ENCODE measurements at places on chromosomes 5 and 9.

GRCh38 chr9:116608064-116608463 is 79.0 kb upstream of the TRIM32 start:
- no peak for DNase-seq

GRCh38 chr9:91732187-91733005 is 217.6 kb downstream of the ROR2 start:
- no peak for DNase-seq

DNA sequence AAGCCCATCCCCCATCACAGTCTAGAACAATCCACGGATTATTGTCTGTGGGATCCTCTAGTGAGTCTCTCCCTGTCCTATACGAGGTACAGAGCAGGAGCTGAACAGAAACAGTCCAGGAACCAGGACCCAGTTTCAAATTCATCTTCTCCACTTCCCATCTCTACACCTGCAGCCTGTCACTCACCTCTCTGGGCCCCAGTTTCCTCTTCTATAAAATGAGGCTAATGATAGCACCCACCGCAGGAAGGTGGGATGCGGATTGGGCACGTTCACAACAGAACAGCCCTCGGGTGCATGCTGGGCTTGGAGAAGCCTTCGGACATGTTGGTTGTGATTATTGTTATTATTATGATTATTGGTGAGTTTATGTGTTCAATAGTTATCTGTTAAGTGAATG is 78.5 kb downstream of the ANKRD33B start:
- no peak for DNase-seq

DNA sequence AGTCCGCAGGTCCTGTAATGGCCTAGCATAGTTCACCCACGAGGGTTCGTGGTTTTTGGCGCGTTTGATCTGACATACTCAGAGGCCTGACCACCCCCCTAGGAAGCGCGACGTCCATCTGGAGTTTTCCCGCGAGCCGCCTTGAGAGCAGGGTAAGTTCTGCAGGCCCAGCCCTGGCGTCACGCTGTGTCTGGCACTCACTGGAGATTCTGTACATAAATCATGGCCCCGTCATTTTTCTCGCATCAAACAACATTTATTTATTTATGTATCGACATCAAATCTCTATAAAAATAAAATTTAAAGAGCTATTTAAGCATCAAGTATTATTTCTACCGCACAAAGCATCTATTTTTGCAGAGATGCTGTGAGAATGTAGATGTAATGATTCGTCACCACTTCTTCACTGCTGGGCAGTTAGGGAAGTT is 437 bp upstream of the TRIM41 start:
- no peak for DNase-seq

DNA sequence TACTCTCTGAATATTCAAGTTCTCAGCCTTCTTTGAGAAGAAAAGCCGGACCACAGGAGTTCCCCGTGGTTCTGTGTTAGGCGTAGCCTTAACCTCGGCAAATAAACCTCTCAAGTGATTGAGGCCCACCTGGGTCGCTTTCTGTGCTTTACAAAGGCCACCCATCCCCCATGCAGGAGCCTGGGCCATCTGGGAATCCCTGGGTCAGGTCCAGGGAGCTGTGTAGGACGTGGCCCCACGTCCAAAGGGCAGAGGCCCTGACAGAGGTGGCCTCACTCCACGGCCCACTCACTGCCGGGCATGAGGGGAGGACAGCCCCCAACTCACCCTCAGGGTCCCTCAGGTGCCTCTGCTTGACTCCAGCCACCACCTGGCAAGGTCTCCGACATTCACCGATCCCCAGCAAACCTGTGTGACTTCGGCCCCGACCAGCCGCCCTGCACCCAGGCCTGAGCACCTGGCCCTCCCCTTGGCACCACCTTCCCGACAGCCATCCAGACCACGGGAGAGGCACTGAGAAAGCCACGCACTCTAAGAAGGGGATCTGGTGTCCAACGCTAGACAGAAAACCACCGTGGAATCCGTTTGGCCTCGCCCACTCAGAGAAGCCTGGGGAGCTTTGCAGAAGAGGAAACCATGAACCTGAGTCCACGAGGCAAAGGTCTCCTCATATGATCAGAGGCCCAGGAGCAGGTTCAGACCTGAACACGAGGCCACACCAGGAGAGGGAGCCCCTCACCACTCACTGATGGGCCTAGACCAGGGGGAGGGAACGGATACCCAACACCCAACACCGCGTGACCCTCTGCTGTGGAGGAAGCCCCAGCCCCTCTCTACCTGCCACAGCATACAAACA is 4.5 kb downstream of the SLC12A7 start:
- no peak for DNase-seq

DNA sequence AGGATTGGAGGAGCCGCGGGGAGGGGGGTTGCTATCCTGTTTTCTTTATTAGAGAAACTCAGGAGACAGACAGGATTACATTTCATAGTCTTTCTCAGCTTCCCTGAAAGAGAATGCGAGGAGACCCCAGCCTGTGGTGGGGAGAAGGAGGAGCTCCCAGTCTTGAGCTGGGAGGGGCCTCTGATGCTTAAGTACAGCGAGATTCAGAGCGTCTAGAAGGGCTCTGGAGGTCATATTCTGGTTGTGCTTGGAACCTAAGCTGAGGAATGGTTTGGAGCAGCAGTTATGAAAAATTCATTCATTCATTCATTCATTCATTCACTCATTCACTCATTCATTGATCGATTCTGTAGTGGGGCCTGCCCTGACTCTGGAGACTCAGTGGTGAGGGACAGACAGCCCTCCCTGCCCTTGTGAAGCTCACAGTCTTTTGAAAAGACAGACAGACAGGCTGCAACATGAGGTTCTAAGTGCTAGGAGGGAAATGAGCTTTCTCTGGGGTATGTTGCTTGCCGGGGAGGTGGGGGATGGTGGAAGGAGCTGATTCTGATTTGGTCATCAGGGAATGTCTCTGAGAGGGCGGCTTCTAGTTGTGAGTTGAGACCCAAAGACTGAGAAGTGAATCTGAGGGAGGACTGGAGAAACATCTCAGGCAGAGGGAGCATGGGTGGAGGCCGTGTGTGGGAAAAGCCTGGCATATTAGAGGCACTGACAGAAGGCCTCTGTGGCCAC is 2.5 kb upstream of the SPRY4 start:
- DNase-seq = no peak

- no peak for DNase-seq
These were observed 6.7 kb downstream of the KCNIP1 start for GRCh38 chr5:170510559-170510958.

DNA sequence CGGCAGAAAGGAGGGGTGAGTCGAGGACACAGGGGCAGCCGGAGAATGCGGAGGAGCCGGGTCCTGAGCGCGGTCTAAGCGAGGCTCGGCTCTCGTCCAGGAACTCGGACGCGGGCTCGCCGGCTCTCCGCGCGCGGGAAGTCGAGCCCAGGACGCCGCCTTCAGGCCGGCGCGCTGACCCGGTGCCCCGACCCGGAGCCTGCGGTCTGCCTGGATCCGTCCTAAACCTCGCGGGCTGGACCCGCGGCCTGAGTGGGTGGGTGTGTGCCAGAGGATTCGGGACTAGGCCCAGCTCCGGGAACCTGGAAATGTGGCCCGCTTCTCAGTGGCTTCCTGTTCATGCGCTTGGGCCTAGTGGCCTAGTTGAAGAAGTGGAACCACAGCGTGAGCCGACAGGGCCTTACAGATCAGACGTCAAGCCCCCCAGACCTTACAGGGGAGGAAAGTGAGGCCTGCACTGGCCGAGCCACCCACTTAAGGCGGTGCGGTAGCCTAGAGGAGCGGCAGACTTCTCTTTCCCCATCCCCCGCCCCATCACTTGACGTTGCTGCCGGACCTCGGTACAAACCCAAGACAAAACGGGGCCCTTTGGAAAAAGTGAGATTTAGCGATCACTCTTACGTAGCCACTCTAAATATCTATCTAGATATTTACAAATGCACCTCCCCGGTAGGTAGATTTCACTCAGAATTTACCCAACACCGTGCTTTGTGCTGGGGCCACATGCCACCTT is 1.2 kb downstream of the CDKN2B-AS1 start:
- DNase-seq = no peak

DNA sequence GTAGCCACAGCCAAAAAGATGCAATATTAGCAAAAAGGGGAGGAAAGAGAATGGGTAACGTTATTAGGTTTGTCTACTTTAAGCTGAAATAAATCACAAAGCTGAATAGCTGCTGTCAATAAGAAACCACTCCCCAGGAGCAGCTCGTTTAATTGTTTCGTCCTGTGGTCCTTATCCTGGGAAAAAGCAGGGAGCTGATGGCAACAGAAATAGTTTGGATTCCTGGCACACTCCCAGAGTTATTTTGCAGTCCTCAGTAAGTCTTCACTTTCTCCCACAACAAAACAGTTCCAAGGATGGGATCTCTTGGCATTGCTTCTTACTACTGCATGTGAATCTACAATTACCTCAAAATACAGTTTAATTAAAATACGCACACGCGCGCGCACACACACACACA is 28.8 kb downstream of the FRMD3 start:
- no peak for DNase-seq

GRCh38 chr9:118606668-118607067 is 762.6 kb downstream of the BRINP1 start:
- no peak for DNase-seq

- DNase-seq = no peak
These were observed 75.4 kb downstream of the MAP1B start for GRCh38 chr5:72182686-72183085.

GRCh38 chr5:39995990-39996389 is 571.2 kb upstream of the DAB2 start:
- no peak for DNase-seq

DNA sequence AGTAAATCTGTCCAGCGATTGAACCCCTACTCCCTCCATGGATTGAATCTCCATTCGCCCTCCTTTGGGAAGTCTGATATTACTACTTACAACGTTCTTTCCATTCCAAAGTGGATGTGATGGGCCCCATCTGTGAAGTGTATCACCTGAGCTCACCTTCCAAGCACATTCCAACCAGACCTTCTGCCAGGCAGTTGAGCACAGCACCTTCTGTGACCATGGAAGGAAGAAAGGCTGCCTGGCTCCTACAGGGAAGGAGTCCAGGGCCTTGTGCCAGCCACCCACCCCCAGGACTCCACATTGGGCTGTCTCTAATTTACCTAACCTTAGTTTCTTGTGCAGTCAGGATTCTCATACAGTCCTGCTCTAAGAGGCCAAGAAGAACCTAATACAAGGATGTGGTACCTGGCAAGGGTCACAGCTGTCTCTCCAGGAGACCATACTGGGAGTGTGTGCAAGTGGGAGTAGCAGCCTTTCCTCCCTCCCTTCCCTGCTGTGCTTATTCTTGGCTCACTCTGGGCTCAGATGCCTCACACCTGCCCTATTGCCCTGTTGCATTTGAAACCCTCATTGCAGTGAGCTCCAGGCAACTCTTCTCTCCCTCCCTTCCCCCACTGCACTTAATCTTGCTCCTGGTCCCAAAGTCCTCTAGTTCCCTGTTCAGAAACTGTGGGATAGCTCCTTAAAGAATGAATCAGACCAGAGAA is 116.1 kb downstream of the NRG2 start:
- DNase-seq = no peak

DNA sequence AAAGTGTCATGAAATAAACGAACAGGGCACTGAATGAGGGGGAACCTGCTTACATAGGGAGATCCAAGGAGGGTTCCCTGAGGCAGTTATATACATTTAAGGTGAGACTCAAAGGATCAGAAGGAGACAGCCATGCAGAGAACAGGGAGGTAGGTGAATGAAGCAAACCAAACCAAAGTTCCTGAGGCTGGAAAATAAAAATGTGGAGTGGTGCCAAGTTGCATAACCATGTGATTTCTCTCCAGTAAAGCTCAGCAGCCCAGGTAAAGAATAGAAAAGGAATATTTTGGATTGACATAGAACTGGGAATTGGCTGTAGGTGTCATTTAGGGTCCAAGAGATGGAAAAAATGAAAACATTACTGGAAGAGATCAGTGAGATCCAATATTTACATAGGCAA is 110.7 kb downstream of the CAAP1 start:
- DNase-seq = no peak

DNA sequence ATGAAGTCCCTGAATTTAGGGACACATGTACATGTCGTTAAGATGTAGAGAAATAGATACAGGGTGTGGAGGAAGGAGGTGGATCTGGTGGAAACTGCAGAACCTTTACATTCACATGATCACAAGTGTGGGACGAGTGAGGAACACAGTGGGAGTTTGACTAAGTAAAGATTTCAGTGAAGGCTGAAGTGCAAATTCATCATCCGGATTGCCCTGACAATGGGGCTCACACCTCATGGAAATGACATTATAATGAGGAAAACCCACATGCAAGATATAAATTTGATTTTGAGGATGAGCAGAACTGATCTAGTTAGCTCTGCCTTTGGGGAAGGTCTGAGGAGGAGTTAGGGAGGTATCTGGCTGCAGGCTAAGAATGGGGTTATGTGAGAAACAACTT is 173.9 kb downstream of the FSTL4 start:
- no peak for DNase-seq

All from DMS79 (cell line).